ENCODE measurements at places on chromosomes 16 and 17. TPM values are rescaled to one million over a fixed set of nuclear protein-coding genes. Genes with fewer than 3 reads are reported as not detected.

GRCh38 chr16:81657781-81658180 is 121.3 kb upstream of the PLCG2 start:
- no peak for DNase-seq

DNA sequence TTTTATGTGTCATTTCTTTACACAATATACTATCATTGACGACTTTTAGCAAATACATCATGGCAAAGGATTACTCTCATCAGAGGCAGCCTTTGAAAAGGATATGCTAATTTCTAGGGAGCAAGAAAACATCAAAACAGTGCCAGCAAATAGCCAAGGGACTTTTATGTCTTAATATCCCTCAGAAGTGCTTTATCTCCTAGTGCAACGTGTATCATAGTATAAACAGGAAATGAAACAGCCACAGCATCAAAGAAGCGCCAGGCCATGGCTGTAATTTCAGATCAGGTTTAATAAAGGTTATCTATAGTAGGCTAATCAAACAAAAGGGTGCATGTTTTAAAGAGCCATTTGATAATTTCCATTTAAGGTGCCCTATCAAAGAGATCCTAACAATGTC is 159.9 kb downstream of the AXIN2 start:
- no peak for DNase-seq

Gene ALDH3A1
- 24.2 TPM for total RNA-seq

- peak; percentile 52 for DNase-seq
Observed at GRCh38 chr17:32567511-32567910, 80.7 kb downstream of the CDK5R1 start.

- no peak for DNase-seq
Observed at GRCh38 chr17:32156656-32157055, 14.4 kb downstream of the RHOT1 start.

Gene PLCD3
- total RNA-seq, result 44.0 TPM

DNA sequence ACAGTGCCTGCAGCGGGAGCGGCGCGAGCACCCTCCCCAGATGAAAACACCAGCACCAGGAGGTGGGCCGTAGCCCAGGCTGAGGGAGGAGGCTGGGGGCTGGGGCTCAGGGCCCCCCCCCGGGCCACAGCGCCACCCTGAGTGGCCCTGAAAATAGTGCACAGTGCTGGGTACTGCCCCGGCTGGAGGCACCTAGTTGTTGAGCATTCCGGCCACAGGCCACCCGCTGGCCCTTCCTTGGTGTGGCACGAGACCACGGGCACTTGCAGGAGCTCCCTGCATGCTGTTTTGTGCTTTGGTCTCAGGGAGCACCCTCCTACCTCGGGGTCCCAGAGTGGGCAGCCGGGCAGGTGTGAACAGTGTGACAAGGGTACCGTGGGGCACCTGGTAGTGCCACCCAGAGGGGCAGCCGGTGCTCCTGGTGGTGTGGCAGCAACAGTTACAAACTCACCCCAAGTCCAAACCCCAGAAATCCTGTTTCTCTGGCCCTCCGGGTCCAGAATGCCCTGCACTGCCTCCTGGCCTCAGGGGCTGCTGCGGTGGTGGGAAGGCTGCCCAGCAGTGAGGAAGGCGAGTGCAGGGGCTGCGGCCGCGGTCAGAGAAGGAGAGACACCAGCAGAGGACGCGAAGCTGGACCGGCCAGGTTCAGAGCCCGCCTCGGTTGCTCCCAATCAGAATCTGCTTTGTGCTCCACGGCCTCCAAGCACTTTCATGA is 11.9 kb downstream of the FSCN2 start:
- DNase-seq, result no peak

Gene SOCS7
- total RNA-seq, result 19.0 TPM

Gene LPO
- total RNA-seq, result not detected

DNA sequence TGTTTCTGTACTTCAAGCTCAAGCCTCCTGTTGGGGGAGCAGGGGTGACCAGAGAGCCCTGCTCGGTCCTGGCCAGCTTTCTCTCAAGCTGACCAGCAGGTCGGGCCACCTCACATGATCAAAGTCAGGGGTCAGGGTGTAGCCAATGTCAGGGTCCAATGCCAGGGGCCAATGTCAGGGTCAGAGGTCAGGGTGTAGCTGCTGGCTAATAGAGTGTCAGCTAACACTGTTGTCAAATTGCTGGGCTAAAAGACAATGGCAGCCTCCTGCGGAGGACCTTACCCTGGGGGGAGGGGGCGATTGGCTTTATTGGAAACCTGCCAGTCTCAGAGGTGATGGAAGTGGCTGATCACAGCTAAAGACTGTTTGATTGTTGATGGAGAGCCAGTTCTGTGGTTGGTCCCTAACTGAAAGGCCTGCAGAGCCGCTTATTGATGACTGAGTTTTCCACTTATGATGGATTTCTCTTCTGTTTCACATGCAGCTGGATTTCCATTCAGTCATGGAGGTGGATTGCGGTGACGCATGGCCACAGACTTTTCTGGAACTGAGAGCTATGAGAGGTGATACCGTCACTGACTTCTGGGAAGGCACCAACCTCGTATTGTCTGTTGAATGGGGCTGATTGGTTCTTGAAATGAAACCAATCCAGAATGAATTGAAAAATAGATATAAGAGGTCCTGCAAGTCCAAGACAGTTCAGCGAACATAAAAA is 97.4 kb upstream of the ZFHX3 start:
- no peak for DNase-seq
